Panc1 (cell line): ENCODE measurements at places on chromosomes 7 and 10. TPM values are rescaled to one million over a fixed set of nuclear protein-coding genes. Genes with fewer than 3 reads are reported as not detected.

The VENTX gene
- not detected for total RNA-seq

GRCh38 chr10:16663444-16663843 is 141.8 kb upstream of the C1QL3 start:
- no peak for DNase-seq

The ZNF479 gene
- not detected for total RNA-seq

GRCh38 chr7:133735222-133735621 is 391.9 kb upstream of the LRGUK start:
- DNase-seq: no peak

GRCh38 chr10:133141958-133142340 is 18.1 kb upstream of the KNDC1 start:
- DNase-seq: no peak

- DNase-seq: no peak
Observed at GRCh38 chr10:72075376-72076115, 12.8 kb downstream of the SPOCK2 start.

- DNase-seq: no peak
Observed at GRCh38 chr7:130302649-130303048, 9.7 kb downstream of the CPA4 start.

DNA sequence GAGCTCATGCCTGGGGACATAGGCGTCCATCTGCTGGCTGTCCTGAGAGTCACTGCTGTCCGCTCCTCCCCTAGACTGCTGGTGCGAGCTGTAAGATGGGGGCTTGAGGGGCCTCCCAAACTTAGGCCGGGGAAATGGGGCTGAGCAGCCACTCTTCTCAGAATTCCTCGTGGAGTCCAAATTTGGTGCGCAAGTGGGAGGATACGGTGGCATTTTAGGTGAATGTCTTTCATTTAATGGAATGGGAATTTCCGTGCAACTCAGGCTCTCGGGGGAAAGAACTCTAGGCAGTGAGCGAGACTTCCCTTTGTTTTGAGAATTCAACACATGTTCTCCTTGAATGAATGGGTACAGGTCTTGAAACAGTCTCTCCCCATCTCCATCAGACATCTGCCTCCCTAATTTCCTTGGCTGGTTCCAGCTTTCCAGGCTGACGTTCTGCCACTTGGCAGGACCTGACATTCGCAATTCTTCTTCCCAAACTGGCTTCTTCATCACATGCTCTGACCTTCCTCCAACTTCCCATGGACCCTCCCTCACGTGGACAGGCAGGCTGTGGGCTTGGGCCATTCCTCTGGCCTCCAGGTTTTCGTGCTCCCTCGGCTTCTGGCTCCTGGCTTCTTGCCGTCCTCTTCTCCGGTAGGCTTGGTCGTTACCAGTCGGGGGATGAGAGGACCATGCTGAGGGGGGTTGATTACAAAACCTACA is 30.1 kb downstream of the JCAD start:
- no peak for DNase-seq

- DNase-seq: no peak
Observed at GRCh38 chr10:76319661-76320060, 888.2 kb downstream of the LRMDA start.

DNA sequence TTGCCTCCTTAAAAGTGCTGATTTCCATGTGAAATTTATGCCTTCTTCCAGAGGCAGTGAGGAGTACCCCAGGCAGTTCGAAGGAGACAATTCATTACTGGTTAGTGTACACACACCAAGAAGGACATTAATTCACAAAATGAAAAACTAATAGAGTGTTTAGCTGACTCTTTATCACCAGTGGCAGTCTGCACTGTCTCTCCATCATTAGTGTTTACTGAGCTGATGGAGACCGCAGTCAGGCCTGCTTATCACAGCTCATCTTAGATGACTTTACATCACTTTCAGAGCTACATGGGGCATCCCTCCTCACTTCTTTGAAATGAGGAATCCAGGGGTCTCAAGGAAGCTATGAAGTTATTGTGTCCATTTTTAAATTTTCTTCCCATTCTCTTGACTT is 155.5 kb upstream of the LRGUK start:
- DNase-seq: no peak

DNA sequence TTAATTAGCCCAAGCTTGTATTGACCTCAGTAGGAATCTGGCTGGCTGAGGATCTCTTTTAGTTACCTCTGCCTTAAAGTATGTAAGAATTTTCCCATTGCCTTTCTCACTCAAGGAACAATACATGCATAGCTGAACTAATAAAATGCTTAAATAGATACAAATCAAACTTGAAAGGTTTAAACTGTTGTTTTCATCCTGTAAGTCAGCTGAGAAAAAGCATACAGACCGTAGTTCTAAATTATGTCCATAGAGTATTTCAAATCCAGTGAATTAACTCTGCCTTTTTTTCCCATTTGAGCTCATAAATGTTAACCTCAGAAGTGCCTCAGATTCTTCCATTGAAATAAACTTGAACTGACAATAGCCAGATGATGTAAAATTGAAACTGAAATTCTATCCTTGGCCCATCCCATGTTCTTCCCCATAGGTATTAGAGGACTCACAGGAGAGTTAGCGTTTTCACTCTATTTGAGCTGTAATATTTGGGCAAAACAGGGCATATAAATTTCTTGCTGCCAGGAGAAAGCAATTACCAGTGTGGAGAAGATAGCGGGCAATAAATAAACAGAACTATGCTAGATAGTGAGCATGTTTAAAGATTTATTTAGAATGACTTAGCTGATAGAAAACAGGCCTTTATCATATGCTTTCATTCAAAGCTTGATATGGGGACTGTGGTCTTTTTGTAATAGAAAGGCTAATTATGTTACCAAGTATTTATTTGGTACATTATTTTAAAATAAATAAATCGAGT is 163.7 kb downstream of the WNT2 start:
- no peak for DNase-seq

DNA sequence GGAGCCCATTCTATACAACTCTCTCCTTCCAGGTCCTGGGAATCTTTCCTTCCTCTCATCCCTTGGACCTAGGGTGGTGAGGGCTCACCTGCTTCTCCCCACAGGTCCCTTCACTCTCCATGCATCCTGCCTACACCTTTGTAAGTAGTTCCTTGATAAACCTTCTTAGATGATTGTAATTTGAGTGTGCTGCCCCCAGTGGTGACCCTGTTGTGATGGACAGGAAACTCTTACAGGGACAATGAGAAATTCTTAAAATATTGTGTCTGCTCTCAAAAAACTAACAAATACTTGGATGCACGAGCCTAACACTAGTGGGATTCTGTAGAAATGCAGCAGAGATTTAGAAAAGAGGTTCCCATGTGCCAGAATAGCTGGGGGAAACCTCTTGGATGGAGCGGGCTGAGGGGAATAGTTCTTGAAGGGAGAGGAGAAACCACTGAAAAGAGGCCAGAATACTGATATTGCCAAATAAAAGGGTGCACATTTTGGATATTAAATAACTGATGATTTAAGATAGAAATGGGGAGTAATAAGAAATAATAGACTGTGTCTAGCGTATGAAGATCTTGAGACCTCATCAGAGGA is 6.7 kb upstream of the PAXIP1 start:
- no peak for DNase-seq
